ENCODE measurements at places on chromosomes 4 and X. TPM values are rescaled to one million over a fixed set of nuclear protein-coding genes. Genes with fewer than 3 reads are reported as not detected.

GRCh38 chrX:93673056-93673868 is at the start of gene NAP1L3:
NAP1L3 (minus strand) TSS chrX:93673578; CDS start chrX:93673304, 274 bp downstream.
- peak within 1 kb of the TSS; percentile 82 for H3K27ac ChIP-seq
- H3K4me3 ChIP-seq: peak within 1 kb of the TSS; percentile 89
- peaks cover 4% of the 10 kb centered on the region for H3K4me1 ChIP-seq
- H3K36me3 ChIP-seq: no peaks in the 10 kb centered on the region
- DNase-seq: peak; percentile 59

GRCh38 chrX:145393702-145394235 is 146.5 kb downstream of the SPANXN1 start:
- no peaks in the 10 kb centered on the region for H3K27me3 ChIP-seq
- no peaks in the 10 kb centered on the region for H3K4me1 ChIP-seq
- no peak for DNase-seq
- H3K4me3 ChIP-seq: no peak overlapping the region

Gene GIMD1
- not detected for total RNA-seq

- H3K4me1 ChIP-seq: no peaks in the 10 kb centered on the region
- H3K4me3 ChIP-seq: no peak overlapping the region
- DNase-seq: no peak
- H3K27ac ChIP-seq: no peak overlapping the region
- no peaks in the 10 kb centered on the region for H3K36me3 ChIP-seq
Measured at GRCh38 chr4:94722748-94723147, 35.0 kb upstream of the BMPR1B start.

DNA sequence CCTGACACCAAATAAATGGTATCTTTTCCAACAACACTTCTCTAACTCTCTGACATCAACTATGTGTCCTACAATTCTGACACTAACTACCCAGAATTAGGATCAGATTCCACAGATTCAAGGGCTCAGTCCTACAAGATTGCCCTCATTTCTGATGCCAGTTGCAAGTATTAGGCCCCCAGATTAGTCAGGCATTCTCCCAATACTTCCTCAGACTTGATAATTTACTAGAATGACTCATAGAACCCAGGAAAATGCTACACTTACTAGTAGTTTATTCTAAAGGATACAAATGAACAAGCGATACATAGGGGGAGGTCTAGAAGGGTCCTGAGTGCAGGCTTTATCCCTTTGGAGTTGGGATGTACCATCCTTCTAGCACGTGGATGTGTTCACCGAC is 8.5 kb downstream of the TIGD2 start:
- no peak for DNase-seq
- H3K27me3 ChIP-seq: no peaks in the 10 kb centered on the region
- peaks cover 5% of the 10 kb centered on the region for H3K36me3 ChIP-seq
- no peak overlapping the region for H3K4me3 ChIP-seq
- no peaks in the 10 kb centered on the region for H3K4me1 ChIP-seq
- no peak overlapping the region for H3K27ac ChIP-seq

Gene DUSP9
- total RNA-seq: not detected

GRCh38 chr4:74444891-74445642 is at the start of gene AREG:
AREG (plus strand) TSS chr4:74445136; CDS start chr4:74445346, 210 bp downstream.
- peak; percentile 78 for DNase-seq
- peak within 1 kb of the TSS; percentile 58 for H3K27ac ChIP-seq
- peaks cover 11% of the 10 kb centered on the region for H3K4me1 ChIP-seq
- H3K4me3 ChIP-seq: peak within 1 kb of the TSS; percentile 88

- peak overlapping the region; percentile 61 for H3K27ac ChIP-seq
- DNase-seq: no peak
- H3K4me3 ChIP-seq: no peak overlapping the region
- peaks cover 4% of the 10 kb centered on the region for H3K4me1 ChIP-seq
- peaks cover 5% of the 10 kb centered on the region for H3K27me3 ChIP-seq
- no peaks in the 10 kb centered on the region for H3K36me3 ChIP-seq
Measured at GRCh38 chr4:6152869-6153705, 47.3 kb downstream of the JAKMIP1 start.

DNA sequence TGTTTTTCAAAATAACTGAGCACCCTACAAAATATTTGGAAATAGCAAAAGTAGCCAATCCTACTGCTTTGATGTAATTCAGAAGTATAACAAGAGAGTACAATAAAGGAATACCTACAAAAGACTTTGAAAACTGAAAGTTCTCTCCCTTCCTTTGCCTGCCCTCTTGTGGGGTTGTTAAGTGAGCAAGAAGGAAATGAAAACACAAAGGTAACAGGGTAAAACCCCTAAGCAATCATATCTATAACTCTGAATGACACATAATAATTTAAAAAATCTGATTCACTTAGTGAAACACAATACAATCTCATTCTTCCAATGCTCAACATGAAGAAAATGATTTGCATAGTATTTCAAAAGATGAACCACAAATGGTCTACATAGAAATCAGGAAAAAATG is 98.2 kb downstream of the FRYL start:
- H3K27ac ChIP-seq: no peak overlapping the region
- no peak overlapping the region for H3K4me3 ChIP-seq
- H3K4me1 ChIP-seq: peaks cover 14% of the 10 kb centered on the region

DNA sequence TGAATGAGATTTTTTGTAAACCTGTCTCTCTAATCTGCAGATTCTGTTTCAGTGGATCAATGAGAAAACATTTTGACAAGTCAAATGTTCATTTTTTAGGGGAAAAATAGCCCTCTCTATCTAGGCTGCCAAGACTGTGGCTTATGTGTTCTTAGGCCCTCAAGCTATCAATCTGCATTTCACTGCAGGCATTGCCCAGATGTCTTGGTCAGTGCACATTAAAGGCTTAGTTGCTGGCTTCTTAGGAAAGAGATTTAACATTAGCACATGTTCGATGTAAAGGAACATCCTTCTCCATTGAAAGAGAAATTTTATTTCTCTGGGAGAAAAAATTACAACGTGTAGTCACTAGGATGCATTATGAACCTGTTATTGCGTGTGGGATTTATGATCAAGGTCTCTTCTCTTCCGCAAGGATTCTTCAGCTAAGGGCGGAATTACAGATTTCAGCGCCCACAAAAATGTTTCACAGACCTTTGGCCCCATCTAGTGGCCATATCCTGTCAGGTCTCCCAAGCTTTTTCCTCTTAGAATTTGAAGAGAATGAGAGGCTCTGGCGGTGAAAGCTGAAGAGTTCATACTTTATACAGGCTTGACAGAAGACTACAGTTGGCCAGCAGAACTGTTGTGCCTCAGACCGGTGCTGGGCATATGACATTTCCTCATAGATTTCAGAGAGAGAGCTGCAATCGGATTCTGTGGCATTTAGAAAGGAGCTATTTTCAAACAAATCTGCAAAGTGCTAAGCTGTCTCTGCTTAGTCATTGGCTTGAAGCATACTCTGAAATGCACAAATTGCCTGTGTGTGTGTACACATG is 144.6 kb upstream of the NOCT start:
- DNase-seq: peak; percentile 32
- H3K27me3 ChIP-seq: peaks cover 4% of the 10 kb centered on the region
- H3K27ac ChIP-seq: no peak overlapping the region
- H3K36me3 ChIP-seq: no peaks in the 10 kb centered on the region
- no peak overlapping the region for H3K4me3 ChIP-seq

Gene MAGEA9
- not detected for total RNA-seq

GRCh38 chr4:13359809-13360208 is 124.3 kb downstream of the RAB28 start:
- no peak overlapping the region for H3K4me3 ChIP-seq
- H3K27ac ChIP-seq: no peak overlapping the region
- no peak for DNase-seq
- H3K4me1 ChIP-seq: no peaks in the 10 kb centered on the region

Gene DMP1
- not detected for total RNA-seq

Gene SUPT20HL2
- not detected for total RNA-seq

Gene ALG13
- 57.3 TPM for total RNA-seq

Gene RPS3A
- total RNA-seq: 2,148 TPM

Gene FBXL5
- 53.4 TPM for total RNA-seq

DNA sequence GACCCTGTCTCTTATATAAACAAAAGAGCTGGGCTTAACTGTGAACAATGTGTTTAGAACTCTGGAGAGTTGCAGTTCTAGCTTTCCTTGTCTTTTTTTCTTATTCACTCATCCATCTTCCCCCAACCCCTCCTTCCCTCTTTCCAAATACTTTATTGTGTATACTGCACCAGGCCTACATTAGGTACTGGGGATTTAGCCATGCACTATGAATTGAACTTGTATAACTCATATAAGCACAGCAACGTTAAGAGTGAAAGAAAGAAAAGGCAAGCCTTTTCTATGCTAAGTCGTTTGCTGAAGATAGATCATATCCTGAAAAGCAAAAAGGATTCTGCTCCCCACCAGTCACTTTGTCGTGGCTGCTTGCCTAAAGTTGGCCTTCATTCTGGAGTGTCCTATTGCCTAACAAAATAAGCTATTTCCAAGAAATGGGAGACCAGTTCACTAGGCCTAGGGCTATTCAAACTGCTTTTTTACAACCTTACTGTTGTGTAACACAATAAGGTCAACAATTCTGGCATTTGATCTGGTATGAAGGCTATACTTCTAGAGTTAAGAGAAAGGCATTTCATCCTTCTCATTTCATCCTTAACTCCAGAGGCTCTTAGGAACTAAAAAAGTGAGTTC is 32.2 kb downstream of the CCNI start:
- no peak overlapping the region for H3K4me3 ChIP-seq
- no peak for DNase-seq
- no peak overlapping the region for H3K27ac ChIP-seq

GRCh38 chr4:72305080-72305479 is 263.9 kb downstream of the ADAMTS3 start:
- DNase-seq: no peak
- H3K27ac ChIP-seq: no peak overlapping the region
- no peaks in the 10 kb centered on the region for H3K27me3 ChIP-seq

Measured in activated naive CD8-positive, alpha-beta T cell treated with anti-CD3 and anti-CD28 coated beads, Interleukin-2, amount 10 ng/mL, durations not matched to agents 7 days and 5 days (primary cell).